ENCODE measurements at places on chromosomes 1 and 21. TPM values are rescaled to one million over a fixed set of nuclear protein-coding genes. Genes with fewer than 3 reads are reported as not detected.

ACADM gene
- total RNA-seq: 23.8 TPM

ATAD3B gene
- 5.7 TPM for total RNA-seq

NR1I3 gene
- not detected for total RNA-seq

DISC1 gene
- 5.5 TPM for total RNA-seq

ZNF683 gene
- not detected for total RNA-seq

STUM gene
- under 0.01 TPM for total RNA-seq

NHLH1 gene
- 0.07 TPM for total RNA-seq

SLC16A1 gene
- 109 TPM for total RNA-seq

CNTN2 gene
- total RNA-seq: not detected

MPL gene
- total RNA-seq: not detected

DNAI4 gene
- total RNA-seq: 8.1 TPM

CD247 gene
- not detected for total RNA-seq

GCSAML gene
- total RNA-seq: 0.13 TPM

RBM11 gene
- total RNA-seq: 0.26 TPM

SIPA1L2 gene
- total RNA-seq: 5.0 TPM

MAEL gene
- not detected for total RNA-seq

LIN28A gene
- total RNA-seq: not detected

SPRR2D gene
- total RNA-seq: not detected

NVL gene
- 16.3 TPM for total RNA-seq

FLG2 gene
- not detected for total RNA-seq

KRTAP10-4 gene
- total RNA-seq: not detected

OR10J4 gene
- not detected for total RNA-seq

OR4F16 gene
- 0.20 TPM for total RNA-seq

SLC26A9 gene
- total RNA-seq: not detected

TMEM52 gene
- 0.43 TPM for total RNA-seq

GNG4 gene
- total RNA-seq: under 0.01 TPM

OLFML3 gene
- total RNA-seq: 24.8 TPM

CCDC30 gene
- total RNA-seq: 1.4 TPM

TRPM2 gene
- under 0.01 TPM for total RNA-seq

ANXA9 gene
- total RNA-seq: not detected

GUCA2B gene
- total RNA-seq: not detected

CR1L gene
- total RNA-seq: not detected

SPRR2E gene
- not detected for total RNA-seq

ALPL gene
- total RNA-seq: 0.36 TPM

GPA33 gene
- not detected for total RNA-seq

IVL gene
- not detected for total RNA-seq
